ENCODE measurements at places on chromosomes 2 and 18.

DNA sequence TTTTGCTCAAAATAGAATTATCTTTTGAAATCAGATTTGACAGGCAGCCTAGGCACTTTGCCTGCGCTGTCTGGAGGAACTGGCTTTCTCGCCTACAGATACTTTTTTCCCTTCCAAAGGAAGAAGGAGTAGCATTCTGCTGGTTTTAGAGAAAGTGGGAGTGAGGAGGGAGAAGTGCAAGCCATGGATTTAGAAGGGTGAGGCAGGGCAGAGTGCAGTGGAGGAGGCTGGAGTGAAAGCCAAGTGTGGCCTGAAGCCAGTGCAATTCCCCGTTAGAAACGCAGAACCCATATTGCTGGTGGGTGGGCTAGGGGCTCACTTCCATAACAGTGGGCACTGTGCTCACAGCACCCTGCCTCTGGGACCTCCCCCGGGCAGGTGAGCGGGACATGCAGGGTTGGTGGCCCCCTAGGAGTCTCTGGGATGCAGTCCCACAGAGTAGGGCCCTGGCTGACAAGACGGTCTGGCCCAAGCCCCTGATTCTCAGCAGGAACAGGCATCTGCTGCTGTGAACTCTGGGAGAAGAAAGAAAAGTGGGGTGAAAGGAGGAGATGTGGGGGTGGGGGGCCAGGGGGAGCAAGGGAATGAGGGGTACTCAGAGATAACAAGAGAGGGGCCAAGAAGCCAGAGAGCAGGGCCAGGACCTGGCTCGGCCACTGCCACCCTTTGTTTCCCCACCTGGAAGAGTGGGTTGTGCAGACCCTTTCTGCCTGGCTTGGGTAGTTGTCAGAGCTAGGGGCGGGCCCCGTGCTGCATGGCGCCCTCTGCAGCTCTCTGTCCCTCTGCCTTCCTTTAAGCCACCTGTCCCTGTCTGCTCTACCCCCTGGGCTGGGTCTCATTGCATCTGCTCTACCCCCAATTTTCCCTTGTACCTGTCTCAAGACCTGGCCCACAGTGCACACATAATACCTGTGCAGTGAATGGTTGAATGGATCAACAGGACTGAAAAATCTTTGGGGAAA lies 273.5 kb upstream of the HS6ST1 start:
- DNase-seq = no peak

DNA sequence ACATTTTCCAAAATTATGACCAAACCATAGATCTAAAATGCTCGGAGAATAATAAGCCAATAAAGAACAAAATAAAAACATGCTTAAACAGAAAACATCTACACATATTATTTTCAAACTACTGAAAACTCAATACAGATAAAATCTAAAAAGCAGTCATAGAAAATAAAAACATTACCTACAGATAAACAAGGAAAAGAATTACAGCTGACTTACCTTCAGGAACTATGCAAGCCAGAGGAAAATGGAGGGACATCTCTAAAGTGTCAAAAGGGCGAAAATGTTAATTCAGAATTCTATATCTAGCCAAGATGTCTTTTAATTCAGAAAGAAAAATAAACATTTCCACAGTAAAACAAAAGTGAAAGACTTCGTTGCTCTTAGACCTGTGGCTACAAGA lies 112.9 kb upstream of the GYPC start:
- no peak for DNase-seq

DNA sequence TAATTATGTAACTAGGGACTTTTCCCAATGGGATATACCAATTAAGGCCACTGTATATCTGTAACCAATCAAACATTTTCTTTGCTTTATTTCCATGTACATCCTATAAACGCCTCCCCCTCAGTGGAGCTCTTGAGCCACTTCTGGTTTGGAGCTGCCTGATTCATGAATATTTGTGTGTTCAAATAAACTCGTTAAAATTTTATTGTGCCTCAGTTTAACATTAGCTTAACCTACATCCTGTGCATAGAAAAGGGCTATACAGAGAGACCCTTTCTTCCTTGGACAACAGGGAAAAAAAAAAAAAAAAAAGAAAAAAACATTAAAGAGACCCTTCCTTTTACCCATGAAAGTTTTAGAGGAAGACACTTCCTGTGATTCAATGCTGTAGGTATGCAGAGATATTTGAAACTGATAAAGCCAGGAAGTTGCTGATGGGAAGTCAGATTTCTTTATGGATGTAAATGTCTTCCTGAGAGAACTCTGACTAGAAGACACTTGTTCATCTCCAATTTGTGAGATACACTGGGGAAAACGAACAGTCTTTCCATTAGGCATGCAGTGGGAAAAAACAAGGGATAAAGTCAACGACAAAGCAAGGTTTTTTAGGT lies 614.6 kb upstream of the SOX11 start:
- DNase-seq = no peak

DNA sequence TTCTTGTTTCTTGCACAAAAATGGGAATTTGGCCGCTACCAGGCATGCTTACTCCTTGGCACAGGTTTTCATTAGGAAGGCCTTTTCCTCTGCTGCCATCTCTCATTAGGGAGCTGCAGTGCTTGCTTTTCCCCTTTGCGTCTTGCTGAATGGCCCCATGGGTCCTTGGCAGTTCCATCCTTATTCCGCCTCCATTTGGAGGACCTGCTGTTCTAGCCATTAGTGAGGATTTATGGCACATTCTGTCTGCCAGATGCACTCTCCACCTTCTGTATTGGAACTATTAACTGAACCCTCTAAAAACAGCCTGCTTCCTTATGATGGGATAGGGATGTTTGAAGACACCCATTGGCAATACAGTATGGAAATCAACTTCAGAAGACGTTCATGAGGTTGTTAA lies 103.5 kb upstream of the NOSTRIN start:
- DNase-seq = no peak

DNA sequence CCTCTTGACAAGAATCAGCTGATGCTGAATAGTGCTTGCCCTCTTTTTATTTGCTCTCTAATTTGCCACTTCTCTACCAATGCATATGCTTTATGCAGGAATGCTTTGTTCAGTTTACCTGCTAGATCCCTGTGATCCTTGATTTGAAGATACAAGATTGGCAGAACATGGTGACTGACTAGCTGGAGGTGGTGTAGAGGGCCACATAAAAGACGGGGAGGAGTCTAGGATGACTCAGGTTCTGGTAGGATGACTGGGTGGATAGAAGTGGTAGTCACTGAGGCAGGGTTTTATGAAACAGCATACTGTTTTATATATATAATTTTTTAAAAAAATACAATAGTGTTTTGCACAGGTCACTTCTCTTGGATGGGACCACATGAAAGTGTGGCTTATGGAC lies 6.3 kb upstream of the ADGRF3 start:
- DNase-seq = peak; percentile 11

DNA sequence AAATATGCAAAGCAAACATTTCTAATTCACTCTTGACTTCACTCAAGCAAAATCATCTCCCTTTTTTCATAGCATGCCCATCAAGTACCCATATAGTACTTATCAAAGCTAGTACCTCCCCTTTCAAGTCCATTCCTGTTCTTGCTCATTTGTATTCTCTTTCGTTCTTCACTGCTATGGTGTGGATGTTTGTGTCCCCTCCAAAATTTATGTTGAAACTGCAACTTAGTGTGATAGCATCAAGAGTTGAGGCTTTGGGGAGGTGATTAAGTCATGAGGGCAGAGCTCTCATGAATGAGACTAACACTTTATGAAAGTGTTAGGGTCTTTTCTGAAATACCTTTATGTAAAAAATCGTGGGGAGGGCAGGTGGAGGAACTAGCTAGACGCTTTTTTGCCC lies 52.9 kb downstream of the RNU4ATAC start:
- DNase-seq = no peak
